ENCODE measurements at places on chromosomes 5 and 9.

GRCh38 chr9:36037549-36038122 is 923 bp downstream of the RECK start:
- peak; percentile 9 for DNase-seq

GRCh38 chr5:43207601-43208000 is 15.6 kb downstream of the NIM1K start:
- DNase-seq = no peak

- no peak for DNase-seq
Measured at GRCh38 chr9:135583688-135584011, 22.1 kb downstream of the PAEP start.

DNA sequence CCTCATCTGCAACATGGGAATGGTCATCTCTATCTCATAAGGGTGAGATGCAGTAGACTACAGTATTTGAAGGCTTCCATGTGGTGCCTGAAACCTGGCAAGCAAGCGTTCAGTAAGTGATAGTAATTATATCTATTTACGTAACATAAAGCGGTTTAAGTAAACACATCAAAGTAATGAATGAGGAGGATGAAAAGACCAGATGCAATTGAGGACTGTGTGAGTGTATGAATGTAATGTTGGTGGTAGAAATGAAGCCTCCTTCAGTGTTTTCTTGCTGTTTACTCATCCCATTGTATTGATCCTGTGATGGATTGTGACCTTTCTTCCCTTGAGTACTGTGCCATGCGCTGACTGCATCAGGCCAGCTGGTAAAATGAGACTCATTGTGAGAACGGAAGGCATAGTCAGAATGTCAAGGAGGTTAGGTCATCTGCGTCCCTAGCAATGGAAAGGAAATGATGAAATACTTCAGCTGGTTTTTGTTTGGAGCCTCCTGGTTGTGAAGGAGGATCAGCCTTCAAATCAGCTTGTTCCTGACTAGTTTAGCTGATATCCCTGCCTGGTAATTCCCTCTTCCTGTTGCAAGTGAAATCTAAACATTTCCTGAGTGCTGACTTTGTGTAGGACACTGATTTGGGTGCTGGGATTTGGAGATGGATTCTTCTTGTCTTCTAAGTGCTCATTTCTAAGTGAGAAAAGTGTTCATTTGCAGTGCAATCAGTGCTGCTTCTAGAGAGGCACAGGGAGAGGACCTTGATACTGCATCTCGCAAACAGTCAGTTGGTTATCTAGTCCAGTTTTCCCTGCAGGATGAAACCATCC is 35.6 kb downstream of the TNFSF8 start:
- peak; percentile 43 for DNase-seq

DNA sequence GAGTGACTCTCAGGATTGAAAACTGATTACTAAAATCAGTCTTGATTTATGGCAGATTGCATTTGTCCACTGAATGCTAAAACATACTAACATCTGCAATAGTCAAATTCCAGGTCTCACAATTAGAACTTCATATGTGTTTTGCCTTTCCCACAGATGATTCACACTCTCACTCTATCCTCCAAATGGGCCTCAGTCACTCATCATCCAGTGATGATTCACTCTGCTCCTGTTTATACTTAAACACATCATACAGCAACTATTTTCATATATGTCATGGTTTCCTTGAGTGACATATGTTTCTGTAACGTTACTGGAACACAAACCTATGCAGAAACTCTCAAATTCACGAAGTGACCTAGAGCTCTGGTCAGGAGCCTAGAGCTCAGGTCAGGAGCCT is 512.9 kb downstream of the HINT1 start:
- no peak for DNase-seq

GRCh38 chr5:53165431-53166182 is 56.0 kb upstream of the MOCS2 start:
- DNase-seq = no peak

- DNase-seq = no peak
Measured at GRCh38 chr5:81353189-81353588, 40.7 kb downstream of the ACOT12 start.

DNA sequence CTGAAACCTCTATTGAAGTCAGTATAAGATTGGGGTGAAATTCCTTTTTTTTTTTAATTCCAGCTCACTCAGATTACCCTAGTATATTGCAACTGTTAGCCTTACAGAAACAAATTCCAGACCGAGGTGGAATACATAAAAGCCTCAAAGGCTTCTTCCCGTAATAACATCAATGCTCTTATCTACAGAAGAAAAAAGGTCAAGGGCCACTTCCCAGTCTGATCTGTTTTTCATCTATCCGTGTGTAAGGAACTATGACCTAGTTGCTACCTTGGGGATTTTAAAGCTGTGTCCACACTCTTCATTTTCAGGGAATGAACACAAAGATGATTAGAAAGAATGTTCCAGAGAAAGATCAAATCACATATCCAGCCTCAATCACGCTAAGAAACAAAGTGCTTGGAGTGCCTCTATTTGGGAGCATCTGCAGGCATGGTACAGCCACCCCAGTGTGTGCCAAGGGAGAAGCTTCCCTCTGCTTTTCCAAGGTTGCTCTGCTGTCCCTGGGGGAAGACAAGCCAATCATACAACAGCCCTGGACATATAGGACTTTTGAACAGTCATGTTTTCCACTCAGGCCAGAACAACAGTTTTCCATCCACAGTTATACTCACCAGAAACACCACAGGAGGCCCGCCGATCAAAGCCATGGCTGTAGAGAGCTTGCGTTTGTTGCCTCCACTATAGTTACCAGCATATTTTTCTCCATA is 23.5 kb downstream of the NIPSNAP3B start:
- no peak for DNase-seq

- no peak for DNase-seq
Measured at GRCh38 chr5:159441441-159441840, 111.2 kb upstream of the IL12B start.

GRCh38 chr5:140113180-140113698 is 670 bp upstream of the PURA start:
- DNase-seq = no peak

DNA sequence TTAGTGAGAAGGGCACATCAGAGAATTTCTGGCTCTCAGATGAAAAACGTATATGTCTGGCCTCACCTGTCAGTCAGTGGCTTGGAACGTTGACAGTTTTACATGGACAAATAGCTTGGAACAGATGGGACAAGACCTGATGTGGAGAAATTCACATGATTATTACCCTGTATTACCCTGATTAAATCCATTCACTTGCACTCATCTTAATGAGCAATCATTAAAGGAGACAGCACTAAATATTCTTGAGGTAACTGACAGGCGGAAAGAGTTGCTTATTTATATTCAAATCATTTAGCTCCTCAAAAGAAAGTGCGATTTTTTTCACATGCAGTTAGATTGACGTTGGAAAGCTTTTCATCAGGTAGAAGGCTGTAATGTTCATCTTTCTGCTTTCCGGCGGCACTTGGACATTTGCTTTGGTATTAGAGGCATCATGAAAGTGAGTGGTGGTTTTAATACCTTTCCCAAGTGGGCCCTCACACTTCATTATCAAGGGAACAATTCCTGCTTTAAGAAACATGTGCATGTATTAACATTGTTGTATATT is 11.7 kb upstream of the TAS2R1 start:
- DNase-seq = no peak

GRCh38 chr9:1668441-1668840 is 346.7 kb upstream of the SMARCA2 start:
- no peak for DNase-seq

DNA sequence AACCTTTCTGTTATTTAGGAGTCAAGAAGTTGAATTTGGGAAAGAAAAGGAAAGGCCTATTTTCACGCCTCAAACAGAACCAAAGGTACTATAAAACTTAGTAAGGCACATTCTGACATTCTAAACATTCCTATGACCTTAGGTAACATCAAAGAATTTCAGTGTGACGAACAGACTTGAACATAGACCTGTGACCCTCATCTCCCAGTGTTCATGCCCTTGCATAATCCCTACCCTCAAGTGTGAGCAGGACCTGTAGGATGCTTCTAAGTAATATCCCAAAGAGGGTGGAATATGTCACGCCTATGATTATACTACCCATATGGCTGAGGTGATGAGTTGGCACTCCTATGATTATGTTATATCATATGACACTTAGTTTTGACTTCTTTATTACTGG is 540.9 kb downstream of the KIF4B start:
- no peak for DNase-seq

- no peak for DNase-seq
Measured at GRCh38 chr9:95556521-95556920, 39.8 kb upstream of the PTCH1 start.

DNA sequence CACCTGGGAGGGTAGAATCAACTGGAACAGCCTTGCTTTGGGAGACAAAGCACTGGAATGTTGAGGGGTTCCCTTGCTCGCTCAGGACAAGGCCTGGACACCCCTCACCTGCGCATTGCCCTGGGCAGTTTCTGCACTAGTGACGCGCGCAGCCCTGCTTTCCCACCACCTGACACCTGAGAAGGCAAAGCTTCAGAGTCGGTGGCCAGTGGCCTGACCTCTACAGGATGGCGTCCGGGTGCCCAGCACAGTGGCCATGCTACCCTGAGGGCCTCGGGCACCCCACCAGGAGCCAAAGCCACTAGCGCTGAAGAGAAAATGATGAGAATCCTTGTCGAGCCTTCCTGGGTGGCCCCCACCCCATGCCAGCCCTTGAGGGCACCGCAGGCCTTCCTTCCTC is 161.3 kb downstream of the OLFM1 start:
- no peak for DNase-seq

DNA sequence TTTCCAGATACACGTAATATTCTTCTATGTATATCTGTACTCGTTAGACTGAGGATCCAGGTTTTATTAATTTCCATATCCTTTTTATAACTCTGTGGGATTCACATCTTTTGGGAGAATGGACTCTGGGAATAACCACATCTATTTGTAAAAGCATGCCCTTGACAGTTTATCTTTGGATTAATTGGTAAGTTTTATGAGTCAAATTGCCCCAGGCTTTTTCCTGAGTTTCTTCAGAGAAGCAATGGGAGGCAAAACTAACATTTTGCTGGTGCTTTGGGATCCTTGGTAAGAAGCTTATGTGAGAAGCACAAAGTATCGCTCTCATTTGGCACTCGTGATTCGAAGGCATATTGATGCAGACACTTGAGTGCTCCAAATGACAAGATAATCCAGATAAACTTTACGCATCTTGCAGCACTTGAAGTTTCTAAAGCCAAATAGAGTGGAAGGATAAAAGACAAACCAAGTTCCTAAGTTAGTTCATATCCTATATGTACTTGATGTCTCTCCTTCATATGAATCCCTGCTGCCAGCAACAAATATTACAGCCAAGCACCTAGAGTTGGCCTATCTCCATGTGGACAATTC is 324.7 kb downstream of the TLE4 start:
- DNase-seq = peak; percentile 9

- DNase-seq = no peak
Measured at GRCh38 chr9:76655121-76655541, 109.1 kb upstream of the PCA3 start.

DNA sequence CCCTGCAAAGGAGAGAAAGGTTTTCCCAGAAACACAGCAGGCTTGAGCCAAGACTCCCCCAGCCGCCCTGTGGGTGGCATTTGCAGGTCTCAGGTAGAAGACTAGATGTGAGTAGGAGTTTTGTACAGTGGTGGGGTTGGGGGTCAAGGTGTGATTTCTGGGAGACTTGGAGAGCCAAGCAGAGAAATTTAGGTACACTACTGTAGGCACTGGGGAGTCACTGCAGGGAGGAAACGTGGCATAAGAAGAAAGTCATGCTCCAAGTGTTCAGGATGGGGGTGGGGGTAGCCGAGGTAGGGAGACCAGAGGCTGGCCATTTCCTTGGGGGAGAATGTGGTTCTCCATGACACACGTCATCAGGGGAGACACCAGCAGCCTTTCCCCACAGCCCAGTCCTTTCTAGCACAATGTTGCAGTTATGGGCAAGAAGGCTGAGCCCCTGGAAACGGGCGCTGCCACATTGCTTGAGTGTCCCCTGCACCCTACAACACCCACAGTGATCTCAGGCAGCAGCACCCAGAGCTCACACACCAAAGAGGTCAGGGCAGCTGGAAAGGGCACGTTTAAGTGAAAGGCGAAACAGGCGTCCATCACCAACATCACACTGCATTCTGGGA is 210.5 kb downstream of the FSTL4 start:
- DNase-seq = no peak

GRCh38 chr9:135043345-135043744 is 44.1 kb upstream of the OLFM1 start:
- DNase-seq = no peak

GRCh38 chr9:106700676-106701075 is 162.3 kb upstream of the ZNF462 start:
- no peak for DNase-seq

DNA sequence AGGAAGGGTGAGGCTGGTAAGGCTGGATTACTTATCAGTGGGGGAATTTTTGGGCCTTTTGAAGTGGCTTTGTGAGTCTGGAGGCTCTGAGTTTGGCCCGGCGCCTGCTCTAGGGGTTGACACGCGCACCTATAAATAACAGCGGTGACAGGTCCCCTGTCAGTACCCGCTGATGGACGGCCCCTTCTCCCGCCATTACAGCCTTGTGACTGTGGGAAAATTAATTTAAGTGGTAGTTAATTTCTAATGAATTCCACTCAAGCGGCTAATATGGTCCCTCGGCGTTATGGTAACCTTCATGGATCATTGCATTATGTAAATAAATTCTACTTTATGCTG is 16.5 kb downstream of the MRPL36 start:
- DNase-seq = no peak

- no peak for DNase-seq
Measured at GRCh38 chr5:142366007-142366406, 41.2 kb upstream of the SPRY4 start.

- DNase-seq = peak; percentile 22
Measured at GRCh38 chr5:1174122-1174936, 27.1 kb upstream of the SLC6A19 start.

GRCh38 chr5:79346420-79346824 is 110.5 kb downstream of the JMY start:
- peak; percentile 56 for DNase-seq

DNA sequence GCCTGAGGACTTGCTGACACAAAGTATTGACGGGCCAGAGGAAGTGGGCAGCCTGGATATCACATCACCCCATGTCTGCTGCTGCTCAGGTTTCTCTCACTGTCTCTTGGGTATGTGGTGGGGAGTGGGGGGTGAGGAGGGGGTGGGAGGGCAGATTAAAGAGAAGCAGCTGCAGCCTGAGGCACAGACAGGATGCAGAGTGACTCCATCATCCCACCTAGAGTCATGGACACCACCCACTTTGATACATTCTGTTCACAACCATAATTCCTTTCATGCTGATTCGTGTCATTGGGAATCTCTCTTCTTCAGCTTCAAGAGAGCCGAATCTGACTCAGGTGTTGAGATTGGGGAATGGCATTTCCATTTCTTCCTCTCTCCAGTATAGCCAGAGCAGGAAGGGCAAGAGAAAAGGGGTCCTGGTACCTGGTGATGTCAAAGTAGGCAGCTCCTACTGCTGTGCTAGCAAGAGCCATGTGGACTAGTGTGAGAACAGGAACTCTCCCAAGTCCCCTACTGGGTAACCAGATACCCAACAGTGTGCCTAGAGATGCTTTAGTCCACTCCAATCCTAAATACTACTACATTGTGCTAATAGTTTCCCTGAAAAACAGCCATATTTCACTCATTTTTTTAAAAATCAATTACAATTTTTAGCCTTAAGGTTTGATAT is 22.4 kb downstream of the GRAMD2B start:
- no peak for DNase-seq

- no peak for DNase-seq
Measured at GRCh38 chr5:139027150-139027549, 152.0 kb upstream of the LRRTM2 start.
